ENCODE measurements at places on chromosomes 2 and 18.

GRCh38 chr2:169464466-169464865 lies 14.8 kb upstream of the BBS5 start:
- no peak for DNase-seq

DNA sequence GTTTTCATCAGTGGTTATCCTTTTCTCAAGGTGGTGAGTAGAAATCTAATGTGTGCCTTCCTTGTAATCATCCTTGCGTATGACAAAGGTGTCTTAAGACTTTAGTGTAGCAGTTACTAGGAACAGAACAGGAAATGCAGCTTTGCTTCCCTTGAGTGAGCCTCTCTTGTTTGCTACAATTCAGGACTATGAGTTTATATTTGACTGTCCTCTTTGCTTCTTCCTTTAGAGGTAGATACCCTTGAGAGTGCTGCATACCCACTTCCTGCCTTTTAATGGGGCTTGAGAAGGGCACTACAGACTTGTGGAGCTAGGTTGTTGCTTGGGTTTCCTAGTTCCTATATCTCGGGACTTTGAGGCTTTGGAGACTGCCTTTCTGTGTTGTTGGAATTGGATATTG lies 3.8 kb downstream of the KCNJ13 start:
- DNase-seq: no peak

DNA sequence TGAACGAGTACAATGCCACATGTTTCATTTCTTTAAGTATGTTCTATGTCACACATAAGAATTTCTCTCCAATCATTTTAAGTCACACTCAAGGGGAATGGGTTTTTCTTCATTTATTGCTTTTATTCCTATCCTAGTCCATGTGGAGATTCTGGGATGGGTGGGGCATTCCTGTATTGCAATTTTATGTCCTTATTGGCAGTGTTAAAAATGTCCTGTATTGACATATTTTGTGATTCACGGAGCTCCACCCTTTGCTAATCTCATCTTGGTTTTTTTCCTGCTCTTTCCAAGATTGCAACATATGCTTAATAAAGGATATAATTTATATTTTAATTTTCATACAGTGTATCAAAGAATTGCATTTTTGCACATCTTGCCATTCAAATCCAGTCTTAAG lies 3.4 kb upstream of the TNFAIP6 start:
- DNase-seq: no peak

- DNase-seq: no peak
These were observed 184.8 kb downstream of the NCK2 start for GRCh38 chr2:105929516-105929915.

GRCh38 chr2:223976635-223977226 lies 19.5 kb downstream of the MRPL44 start:
- DNase-seq: no peak

DNA sequence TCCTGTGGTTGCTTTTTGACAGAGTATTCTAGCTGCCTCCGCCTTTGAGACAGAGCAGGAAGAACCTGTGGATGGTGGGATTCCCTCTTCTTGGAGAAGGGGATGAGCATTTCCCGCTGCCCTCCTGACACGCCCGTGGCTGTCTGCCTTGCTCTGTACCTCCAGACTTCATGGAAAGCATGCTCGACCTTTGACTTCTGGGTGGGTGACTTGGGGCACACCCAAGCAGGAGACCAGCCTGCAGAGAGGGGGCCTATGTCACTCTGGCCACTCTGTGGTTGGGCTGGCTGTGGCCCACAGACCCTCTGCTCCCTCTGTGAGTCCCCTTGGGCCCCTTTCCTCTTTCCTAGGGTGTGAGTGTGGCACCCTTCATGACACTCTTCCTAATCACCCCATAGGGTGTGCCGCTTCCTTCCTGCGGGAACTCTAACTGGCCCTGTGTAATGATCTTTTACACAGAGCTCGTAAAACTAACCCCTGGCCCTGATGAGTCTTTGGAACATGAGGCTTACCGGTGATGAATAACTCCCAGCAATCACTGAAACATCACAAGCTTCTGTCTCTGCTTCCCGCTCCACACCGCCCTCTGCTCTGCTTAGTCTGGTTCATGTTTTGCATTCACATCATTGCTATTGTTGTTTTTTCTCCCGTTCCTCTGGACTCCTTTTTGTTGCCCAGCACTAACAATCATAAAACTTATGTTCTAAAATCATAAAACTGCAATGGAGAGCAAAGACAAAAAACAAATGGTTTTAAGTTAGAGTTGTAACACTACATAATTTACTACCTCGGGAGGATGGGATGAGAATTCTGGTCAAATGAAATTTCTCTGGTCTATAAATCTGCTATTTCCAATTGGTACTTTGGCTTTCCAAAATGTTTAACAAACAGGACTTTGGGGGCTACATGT lies 101.1 kb downstream of the SH3YL1 start:
- DNase-seq: no peak

GRCh38 chr2:64582774-64583340 lies 58.7 kb downstream of the AFTPH start:
- DNase-seq: no peak

GRCh38 chr2:217165547-217165946 lies 305.7 kb upstream of the TNP1 start:
- DNase-seq: no peak

GRCh38 chr2:63661076-63661475 lies 72.3 kb downstream of the MDH1 start:
- DNase-seq: no peak
